Thyroid gland (tissue), 4 donors: ENCODE measurements at places on chromosomes 5 and 9. TPM values are rescaled to one million over a fixed set of nuclear protein-coding genes. Genes with fewer than 3 reads are reported as not detected.

GRCh38 chr5:96761618-96762017 lies 46.1 kb downstream of the ERAP1 start:
- no peaks in the 10 kb centered on the region for H3K27me3 ChIP-seq
- DNase-seq, result no peak

GRCh38 chr5:119343766-119344165 lies 12.1 kb upstream of the TNFAIP8 start:
- no peak for DNase-seq
- H3K4me3 ChIP-seq, result no peak overlapping the region
- H3K27ac ChIP-seq, result no peak overlapping the region
- peaks cover 23% of the 10 kb centered on the region for H3K4me1 ChIP-seq

DNA sequence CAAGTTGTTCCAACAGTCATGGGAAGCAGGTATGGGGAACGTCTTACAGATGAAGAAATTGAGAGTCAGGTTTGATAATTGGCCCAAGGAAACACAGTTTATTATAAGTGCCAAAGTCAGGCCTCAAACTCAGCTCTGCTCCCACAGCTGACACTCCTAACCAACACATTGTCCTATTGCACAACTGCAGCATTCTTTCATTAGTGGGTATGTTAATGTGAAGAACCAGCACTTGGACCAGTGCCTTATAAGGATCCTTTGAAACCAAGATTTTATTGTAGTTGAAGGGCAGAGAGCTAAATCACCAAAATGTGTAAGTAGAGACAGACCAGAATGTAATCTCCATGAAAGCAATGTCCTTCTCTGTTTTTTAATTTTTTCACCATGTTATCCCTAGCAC lies 56.1 kb downstream of the GRIA1 start:
- no peaks in the 10 kb centered on the region for H3K27me3 ChIP-seq
- H3K27ac ChIP-seq, result no peak overlapping the region
- no peak overlapping the region for H3K4me3 ChIP-seq
- no peaks in the 10 kb centered on the region for H3K4me1 ChIP-seq
- no peak for DNase-seq

DNA sequence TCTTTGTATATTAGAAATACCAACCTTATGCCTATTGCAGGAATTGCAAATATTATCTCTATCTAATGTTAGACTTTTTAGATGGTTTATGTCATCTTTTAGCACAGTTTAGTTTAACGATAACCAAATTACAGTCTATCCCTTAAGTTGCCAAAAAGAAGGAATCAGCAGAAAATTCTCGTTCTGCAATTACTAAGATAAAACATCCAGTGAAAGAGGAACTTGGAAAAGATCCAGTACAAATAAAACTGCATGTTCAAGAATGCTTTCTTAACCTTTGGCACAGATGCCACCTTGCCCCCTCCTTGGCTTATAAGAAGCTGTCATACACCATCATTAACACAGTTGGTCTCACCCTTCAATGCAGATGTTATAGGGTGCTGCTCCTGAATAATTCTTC lies 124.0 kb downstream of the SEMA5A start:
- H3K36me3 ChIP-seq, result no peaks in the 10 kb centered on the region
- H3K27ac ChIP-seq, result no peak overlapping the region
- DNase-seq, result no peak
- no peaks in the 10 kb centered on the region for H3K4me1 ChIP-seq
- H3K4me3 ChIP-seq, result no peak overlapping the region
- H3K27me3 ChIP-seq, result no peaks in the 10 kb centered on the region

GRCh38 chr9:33752130-33752637 lies 43.2 kb upstream of the PRSS3 start:
- H3K36me3 ChIP-seq, result no peaks in the 10 kb centered on the region
- H3K4me3 ChIP-seq, result no peak overlapping the region
- no peak overlapping the region for H3K27ac ChIP-seq
- DNase-seq, result no peak
- H3K4me1 ChIP-seq, result peaks cover 10% of the 10 kb centered on the region
- H3K27me3 ChIP-seq, result no peaks in the 10 kb centered on the region

DNA sequence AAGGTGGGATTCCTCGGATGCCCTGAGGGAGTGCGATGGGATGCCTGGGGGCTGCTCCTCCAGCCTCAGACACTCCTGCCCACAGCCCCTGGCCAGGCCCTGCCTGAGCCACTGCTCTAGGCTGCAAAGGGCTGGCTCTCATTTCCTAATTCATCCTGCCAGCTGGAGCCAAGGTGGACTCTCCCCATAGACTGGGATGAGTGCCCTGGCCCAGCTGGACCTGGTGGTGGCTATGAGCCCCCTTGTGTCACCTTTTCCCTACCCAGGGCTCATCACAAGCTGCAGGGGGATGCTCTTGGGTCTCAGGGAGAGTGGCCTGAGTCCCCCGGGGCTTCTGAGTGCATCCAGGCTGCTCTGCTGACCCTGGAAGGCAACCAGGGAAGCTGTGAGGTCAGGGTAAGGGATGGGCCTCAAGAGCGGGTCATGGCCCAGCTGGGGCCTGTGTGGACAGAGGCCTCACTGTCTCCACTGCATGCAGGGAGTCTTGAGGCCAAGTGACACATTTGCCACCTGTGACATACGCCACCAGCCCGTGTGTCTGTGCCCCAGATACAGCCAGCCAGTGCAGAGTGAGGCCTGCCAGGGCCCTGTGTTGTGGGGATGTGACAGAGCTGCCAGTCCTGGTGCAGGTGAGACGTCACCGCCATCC lies 102.7 kb upstream of the IER5L start:
- H3K4me3 ChIP-seq, result no peak overlapping the region
- no peak overlapping the region for H3K27ac ChIP-seq
- H3K27me3 ChIP-seq, result no peaks in the 10 kb centered on the region
- peaks cover 9% of the 10 kb centered on the region for H3K4me1 ChIP-seq

- peaks cover 20% of the 10 kb centered on the region for H3K4me1 ChIP-seq
- no peak for DNase-seq
- H3K36me3 ChIP-seq, result no peaks in the 10 kb centered on the region
- no peak overlapping the region for H3K4me3 ChIP-seq
- no peak overlapping the region for H3K27ac ChIP-seq
- peaks cover 62% of the 10 kb centered on the region for H3K27me3 ChIP-seq
These were observed 3.8 kb downstream of the BARHL1 start for GRCh38 chr9:132585954-132586829.

DNA sequence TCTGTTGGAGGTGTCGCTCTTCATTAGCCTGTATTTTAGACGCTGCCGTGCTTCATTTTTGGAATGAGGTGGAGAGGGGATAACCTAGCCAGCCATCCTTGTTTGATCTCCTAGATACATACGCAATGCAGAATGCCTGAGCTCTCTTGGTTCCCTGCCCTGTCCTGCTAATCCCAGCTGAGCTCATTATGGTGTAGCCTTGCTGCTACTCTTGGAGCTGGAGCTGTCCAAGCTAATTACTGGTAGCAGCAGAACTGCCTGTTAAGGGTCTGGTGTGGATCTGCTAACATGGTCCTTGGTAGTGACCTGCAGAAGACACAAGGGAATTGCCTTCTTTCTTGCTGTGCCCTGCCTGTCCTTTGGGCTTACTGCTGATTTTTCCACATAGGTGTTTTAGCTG lies 207.9 kb downstream of the CNTLN start:
- no peak for DNase-seq
- H3K27me3 ChIP-seq, result no peaks in the 10 kb centered on the region
- H3K36me3 ChIP-seq, result no peaks in the 10 kb centered on the region
- no peaks in the 10 kb centered on the region for H3K4me1 ChIP-seq
- no peak overlapping the region for H3K4me3 ChIP-seq

DNA sequence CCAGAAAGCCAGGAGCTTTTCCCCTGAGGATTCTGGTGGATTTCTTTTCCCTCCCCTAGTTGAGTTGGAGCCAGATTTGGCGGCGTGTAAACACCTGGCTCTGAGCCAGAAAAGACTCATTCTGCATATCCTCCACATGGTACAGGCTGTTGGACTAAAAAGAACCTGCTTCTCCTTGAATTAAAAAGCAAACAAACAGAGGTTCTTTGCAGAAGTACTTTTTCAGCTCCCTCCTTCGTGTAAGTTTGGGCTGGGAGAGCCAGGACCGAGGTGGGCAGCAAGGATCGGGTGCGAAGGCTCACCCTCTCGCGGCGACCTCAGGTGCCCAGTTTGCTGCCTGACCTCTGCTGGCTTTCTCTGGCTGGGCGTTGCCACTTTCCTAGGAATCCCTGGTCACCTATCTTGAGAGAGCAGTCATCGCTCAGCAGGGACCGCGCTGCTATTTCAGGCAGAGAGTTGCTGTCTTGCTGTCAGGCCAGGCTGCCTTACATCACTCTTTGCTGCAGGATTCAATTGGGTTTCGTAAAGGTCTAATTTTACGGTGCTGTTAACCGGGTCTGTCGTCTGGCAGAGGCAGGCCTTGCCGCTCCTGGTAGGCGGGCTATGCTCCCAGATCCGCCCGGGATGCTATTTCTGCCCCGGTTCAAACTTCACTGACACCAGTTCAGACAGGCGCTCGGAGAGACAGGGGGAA lies 3.2 kb downstream of the PAPPA start:
- no peaks in the 10 kb centered on the region for H3K27me3 ChIP-seq
- H3K36me3 ChIP-seq, result no peaks in the 10 kb centered on the region
- peak; percentile 51 for DNase-seq
- H3K4me1 ChIP-seq, result peaks cover 18% of the 10 kb centered on the region
- H3K27ac ChIP-seq, result peak overlapping the region; percentile 78

GRCh38 chr5:130536691-130537090 lies 628.4 kb downstream of the HINT1 start:
- no peaks in the 10 kb centered on the region for H3K4me1 ChIP-seq
- H3K27ac ChIP-seq, result no peak overlapping the region

DNA sequence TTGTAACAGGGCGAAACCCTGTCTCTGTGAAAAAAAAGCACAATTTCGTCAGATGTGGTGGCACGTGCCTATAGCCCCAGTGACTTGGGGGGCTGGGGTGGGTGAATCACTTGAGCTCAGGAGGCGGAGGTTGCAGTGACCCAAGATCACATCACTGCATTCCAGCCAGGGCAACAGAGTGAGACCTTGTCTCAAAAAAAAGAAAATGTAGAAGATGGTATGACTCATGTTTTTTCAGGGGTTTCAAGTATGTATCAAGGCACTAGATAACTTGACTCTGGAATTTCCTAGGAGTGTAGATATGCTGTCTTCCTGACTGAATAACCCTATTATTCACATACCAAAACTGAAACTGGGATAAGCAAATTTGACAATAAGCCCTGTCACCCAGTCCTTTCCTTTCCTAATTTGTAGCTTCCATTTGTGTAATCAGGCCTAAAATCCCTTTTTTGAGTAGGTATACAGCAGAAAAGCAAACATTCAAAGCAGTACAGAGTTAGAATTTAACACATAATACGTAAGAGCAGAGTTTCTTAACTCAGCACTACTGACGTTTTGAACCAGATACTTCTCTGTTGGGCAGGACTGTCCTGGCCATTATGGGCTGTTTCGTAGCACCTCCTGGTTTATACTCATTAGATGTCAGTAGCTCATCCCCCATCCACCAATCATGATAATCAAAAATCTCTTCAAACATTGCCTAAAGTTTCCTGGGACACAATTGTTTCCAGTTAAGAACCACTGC lies 17.3 kb upstream of the ANKRD18B start:
- H3K4me1 ChIP-seq, result peaks cover 9% of the 10 kb centered on the region
- no peak overlapping the region for H3K4me3 ChIP-seq
- peak overlapping the region; percentile 55 for H3K27ac ChIP-seq

DNA sequence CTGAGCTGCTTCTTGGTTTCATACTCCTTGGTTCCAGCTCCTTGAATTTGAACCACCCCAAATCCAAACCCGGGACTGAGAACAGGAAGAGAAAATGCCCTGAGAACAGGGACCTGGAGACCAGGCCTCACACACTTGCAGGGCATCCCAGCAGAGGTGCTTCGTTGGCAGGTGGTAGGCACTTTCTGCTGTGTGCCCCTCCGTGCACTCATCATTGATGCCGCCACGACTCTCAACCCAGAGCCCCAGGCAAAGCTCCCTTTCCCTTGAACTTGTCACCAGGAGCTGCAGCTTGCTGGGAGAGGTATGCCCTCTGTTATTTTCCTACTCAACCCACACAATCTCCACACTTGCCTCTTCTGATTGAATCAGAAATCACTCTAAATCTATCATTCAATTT lies 217.8 kb upstream of the IRX1 start:
- H3K4me1 ChIP-seq, result no peaks in the 10 kb centered on the region
- H3K4me3 ChIP-seq, result no peak overlapping the region
- no peaks in the 10 kb centered on the region for H3K27me3 ChIP-seq
- no peaks in the 10 kb centered on the region for H3K36me3 ChIP-seq
- H3K27ac ChIP-seq, result no peak overlapping the region
- DNase-seq, result no peak

GRCh38 chr5:82255844-82256243 lies 22.3 kb downstream of the RPS23 start:
- H3K27ac ChIP-seq, result no peak overlapping the region
- H3K36me3 ChIP-seq, result no peaks in the 10 kb centered on the region
- H3K4me1 ChIP-seq, result no peaks in the 10 kb centered on the region
- DNase-seq, result no peak

DNA sequence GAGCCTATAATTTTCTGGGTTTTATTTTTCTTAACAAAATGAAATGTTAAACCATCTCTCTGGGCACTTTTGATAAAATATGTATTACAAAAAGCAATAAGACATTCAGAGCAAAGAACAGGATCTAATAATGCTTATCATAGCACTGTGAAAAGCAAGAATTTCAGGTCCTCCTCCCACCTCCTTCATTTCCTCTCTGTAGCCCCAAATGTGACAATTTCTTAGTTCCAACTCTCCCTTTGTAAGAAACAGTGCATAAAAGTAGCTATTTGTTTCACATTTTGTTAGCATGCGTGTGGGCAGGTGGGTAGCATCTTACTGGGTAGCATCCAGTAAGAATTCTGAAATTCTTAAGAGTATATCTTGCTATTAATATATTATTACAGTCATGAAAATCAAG lies 130.9 kb upstream of the RASA1 start:
- H3K4me3 ChIP-seq, result no peak overlapping the region
- DNase-seq, result no peak
- peaks cover 25% of the 10 kb centered on the region for H3K4me1 ChIP-seq
- peak overlapping the region; percentile 86 for H3K27ac ChIP-seq
- no peaks in the 10 kb centered on the region for H3K36me3 ChIP-seq

- DNase-seq, result no peak
- no peaks in the 10 kb centered on the region for H3K27me3 ChIP-seq
- no peak overlapping the region for H3K27ac ChIP-seq
- no peaks in the 10 kb centered on the region for H3K4me1 ChIP-seq
- no peak overlapping the region for H3K4me3 ChIP-seq
These were observed 41.5 kb downstream of the SVEP1 start for GRCh38 chr9:110537841-110538646.

DNA sequence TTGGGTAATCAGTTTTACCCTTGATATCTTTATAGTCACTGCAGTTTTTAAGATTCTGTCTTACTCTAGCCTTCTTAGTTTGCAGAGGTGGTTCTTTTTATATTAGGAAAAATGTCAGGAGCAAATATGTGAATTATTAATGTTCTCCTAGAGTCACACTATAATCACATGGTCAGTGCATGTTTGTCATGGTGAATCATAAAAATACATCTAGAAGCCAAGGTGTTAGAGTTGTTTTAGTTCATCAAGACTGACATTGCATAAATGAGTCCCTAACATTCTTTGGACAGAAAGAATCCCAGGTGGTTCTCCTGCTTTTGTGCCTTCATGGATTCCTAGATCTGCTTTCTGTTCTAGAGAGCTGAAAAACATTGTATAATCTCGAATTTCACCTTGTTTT lies 22.9 kb downstream of the ATG10 start:
- no peak for DNase-seq
- no peak overlapping the region for H3K27ac ChIP-seq
- no peaks in the 10 kb centered on the region for H3K4me1 ChIP-seq
- H3K36me3 ChIP-seq, result no peaks in the 10 kb centered on the region

TERT gene
- total RNA-seq, result not detected

SLC6A19 gene
- total RNA-seq, result not detected

SOWAHA gene
- 3.7 TPM for total RNA-seq

RBM27 gene
- 27.7 TPM for total RNA-seq

CYLC2 gene
- total RNA-seq, result not detected

ACTBL2 gene
- total RNA-seq, result not detected

FABP6 gene
- not detected for total RNA-seq

IL31RA gene
- total RNA-seq, result not detected

ZNF300 gene
- total RNA-seq, result 7.3 TPM

GABRA6 gene
- not detected for total RNA-seq

TAF11L5 gene
- total RNA-seq, result not detected
